ENCODE measurements at places on chromosomes 13 and 19.

DNA sequence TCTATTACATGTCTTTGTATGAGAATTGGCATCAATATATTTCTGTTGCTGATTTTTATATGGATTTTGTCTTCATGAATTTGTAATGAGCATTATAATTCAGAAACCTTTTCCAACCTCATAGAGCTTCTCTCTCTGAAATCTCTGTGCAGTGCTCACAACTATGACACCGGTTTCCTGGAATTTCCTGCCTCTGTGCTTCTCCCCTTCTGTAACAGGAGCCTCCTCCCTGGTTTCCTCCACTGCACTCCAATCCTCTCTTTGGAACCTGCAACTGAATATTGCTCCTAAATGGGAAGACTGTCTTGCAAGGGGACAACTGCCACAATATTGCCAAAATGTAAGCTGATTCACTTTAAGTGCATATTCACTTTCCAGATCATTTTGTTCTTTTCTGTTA lies 1147.9 kb downstream of the UQCRFS1 start:
- DNase-seq, result no peak

DNA sequence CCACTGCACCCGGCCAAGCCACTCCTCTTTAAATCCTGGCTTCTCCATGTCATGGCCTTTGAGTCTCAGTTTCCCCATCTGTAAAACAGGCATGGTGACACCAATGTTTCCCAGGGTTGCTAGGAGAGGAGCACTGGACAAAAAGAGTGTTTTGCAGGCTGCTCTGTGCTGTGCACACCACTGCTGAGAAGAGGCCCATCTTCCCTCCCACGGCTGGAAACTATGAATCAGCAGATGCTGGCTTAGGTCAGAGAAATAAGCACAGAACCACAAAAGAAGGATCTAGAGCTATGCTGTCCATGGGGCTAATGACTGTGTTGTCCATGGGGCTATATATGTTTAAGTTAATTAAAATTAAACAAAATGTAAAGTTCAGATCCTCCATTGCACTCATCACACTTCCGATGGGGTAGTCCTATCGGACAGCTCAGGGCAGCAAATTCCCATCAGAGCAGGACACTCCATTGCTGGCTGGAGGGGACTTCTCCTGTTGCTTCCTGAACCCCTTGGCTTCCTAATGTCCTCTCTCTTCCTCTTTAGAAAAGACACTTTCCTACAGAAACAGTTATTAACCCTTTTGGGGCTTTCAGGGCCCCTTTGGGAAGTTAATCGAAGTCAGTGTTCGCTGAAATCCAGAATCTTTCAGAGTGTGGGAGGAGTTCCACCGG lies 37.1 kb downstream of the TSHZ3 start:
- no peak for DNase-seq

GRCh38 chr13:44421853-44422525 lies 48.4 kb downstream of the SERP2 start:
- DNase-seq, result no peak

GRCh38 chr13:50012396-50013169 lies 2.7 kb upstream of the KCNRG start:
- no peak for DNase-seq

- DNase-seq, result peak; percentile 40
Observed at GRCh38 chr19:5075597-5075996, 106.7 kb downstream of the KDM4B start.

DNA sequence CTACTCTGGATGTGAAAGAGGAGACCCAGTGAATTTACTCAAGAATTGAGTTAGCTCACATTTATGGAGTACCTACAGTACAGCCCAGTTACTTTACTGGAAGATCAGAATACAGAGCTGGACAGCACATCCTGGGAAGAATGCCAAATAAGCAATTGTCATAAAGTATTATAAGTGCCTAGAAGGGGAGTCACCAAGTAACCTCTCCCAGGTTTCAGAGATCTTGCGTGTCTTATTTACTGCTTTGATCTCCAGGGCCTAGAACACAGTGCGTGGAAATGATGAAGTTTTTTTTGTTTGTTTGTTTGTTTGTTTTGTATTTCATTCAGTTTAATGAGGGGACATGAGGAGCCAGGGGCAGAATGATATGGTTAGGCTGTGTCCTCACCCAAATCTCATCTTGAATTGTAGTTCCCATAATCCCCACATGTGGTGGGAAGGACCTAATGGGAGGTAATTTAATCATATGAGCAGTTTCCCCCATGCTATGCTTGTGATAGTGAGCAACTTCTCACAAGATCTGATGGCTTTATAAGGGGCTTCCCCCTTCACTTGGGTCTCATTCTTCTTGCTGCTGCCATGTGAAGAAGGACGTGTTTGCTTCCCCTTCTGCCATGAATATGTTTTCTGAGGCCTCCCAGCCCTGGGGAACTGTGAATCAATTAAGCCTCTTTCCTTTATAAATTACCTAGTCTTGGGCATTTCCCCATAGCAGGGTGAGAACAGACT lies 5.2 kb downstream of the GARRE1 start:
- DNase-seq, result no peak

DNA sequence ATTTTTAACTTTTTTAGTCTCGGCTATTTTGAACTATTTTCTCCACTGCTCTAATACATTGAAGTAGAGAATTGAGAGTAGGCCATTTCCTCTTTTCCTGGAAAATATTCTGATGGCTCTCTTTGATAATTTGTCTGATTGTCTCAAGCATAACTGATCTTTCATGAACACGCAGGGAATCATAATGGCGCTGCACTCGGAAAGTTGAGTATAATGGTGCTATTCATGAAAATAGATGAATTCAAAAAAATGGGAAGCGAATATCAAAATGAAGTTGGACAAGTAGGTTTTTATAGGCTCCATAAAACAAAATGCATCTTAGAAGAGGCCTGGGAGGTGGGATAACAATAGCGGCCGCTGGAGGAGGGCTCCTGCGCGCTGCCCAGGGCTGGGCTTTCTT lies 29.0 kb downstream of the COL4A2 start:
- DNase-seq, result no peak

DNA sequence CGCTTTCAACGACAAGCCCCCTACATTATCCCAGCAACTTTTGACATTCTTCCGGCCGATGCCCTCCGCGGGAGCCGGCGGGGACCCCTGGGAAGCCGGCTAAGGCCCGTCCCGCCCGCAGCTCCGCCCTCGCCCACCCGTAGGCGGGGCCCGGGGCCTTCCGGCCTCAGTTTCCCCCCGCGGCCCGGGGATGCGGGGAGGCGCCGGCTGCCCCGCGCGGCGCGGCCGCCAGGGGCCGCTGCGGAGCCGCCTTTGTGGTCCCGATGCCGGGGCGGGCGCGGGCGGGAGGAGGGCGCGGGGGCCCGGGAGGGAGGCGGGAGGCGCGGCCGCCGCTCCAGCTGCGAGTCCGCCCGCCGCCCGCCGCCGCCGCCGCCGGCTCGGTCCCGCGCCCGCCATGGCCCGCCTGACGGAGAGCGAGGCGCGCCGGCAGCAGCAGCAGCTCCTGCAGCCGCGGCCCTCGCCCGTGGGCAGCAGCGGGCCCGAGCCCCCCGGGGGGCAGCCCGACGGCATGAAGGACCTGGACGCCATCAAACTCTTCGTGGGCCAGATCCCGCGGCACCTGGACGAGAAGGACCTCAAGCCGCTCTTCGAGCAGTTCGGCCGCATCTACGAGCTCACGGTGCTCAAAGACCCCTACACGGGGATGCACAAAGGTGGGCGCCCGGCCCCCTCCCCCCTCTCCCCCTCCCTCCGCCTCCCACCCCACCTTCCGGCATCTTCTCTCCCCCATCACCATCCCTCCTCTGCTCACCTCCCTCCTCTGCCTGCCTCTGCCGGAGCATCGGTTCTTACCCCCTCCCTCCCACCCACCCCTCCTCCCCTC lies at the start of gene CELF5:
Gene CELF5 (plus strand): TSS at position 316 of the 823 bp plus-strand sequence. CDS start 79 bp downstream, at position 395.
- peak; percentile 76 for DNase-seq

GRCh38 chr19:53161123-53161522 lies 2.3 kb upstream of the ZNF347 start:
- no peak for DNase-seq

- DNase-seq, result peak; percentile 38
Observed at GRCh38 chr19:7863157-7863970, 10.8 kb downstream of the PRR36 start.

GRCh38 chr19:48110350-48110966 lies at the start of gene PLA2G4C:
PLA2G4C (minus strand) TSS chr19:48110817; CDS start chr19:48106529, 4,288 bp downstream.
- DNase-seq, result peak; percentile 79

DNA sequence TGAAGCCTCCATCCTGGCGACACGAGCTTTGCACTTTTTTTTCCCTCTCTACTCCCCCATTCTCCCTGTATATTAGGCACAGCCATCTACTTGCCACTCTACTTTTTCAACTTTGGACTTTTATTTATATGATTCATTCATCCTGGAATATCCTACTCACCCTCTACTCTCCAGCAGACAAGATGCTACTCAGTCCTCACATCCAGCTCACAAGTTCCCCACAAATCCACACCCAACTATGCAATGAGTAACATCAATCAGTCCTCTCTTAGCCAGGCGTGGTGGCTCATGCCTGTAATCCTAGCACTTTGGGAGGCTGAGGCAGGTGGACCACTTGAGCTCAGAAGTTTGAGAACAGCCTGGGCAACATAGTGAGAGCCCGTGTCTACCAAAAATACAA lies 23.9 kb upstream of the URAD start:
- DNase-seq, result no peak

DNA sequence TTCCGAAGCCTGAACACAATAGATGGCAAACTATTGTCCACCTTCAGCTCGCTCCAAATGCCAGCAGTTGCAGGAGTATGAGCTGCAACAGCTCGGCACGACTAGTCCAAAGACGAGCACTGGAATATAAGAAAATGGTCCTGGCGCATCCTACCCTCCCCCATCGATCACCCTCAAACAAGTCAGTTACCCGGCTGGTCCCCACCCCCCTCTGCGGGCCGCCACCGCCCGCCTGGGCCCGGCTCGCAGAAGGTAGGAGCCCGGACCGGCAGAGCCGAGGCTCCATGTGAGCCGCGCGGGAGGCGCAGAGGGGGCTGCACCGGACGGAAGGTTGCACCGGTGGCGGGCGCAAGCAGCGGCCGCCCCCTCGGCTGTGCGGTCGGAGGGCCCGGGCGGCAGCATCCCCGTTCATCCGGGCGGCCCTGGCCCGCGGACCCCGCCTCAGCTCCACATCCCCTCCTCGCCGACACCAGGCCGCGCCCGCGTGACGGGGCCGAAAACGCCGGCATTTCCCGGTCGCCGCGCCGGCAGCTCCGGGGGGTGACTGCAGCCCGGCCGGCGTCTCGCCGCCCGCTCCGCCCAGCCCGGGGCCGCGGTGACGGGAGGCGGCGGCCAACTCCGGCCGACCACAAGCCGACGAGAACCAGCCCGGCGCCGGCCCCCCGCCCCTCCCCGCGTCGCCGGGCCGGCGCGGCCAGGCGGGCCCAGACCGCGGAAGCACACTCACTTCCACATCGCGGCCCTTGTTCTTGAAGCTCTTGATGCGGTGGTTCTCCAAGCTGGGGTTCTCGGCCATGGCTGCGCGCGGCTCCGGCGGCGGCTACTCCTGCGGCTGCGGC lies 552 bp downstream of the KPNA3 start:
- DNase-seq, result no peak

GRCh38 chr13:67064920-67065319 lies 165.2 kb downstream of the PCDH9 start:
- no peak for DNase-seq

- DNase-seq, result no peak
Observed at GRCh38 chr19:17244618-17245534, 843 bp downstream of the NR2F6 start.
